Effector CD4-positive, alpha-beta T cell (primary cell): ENCODE measurements at places on chromosomes 16 and 17.

DNA sequence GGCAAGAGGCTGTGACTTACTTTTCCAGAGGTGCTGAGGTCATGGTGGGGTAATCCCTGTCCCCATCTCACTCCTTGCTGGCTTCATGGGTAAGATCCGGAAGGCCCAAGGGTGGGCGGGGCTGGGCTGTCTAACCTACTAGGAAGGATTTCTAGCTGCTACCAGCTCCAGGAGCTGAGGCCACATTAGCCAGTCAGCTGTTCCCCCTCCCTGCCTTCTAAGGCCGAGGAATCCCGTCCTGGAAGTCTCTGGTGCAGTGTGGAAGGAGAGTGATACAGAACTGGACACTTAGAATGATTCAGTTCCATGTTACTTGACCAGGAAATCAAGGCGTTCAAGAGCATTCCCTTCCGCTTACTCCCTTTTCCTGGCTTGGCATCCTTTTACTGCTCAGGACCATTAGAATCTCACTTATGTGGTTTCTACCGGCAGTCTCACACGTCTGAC, 8.9 kb downstream of the GNGT2 start:
- no peak for DNase-seq

DNA sequence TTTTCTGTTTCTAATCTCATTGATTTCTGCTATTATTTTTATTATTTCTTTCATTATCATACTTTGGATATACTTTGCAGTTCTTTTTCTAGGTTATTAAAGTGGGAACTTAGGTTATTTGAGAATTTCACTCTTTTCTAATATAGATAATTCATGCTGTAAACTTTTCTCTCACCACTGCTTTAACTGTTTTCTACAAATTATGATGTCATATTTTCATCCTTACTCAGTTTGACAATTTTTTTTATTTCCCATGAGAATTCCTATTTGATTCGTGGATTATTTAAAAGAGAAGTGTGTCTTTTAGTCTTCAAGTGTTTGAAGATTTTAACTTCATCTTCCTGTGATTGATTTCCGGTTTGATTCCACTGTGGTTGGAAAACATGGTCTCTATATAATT, 336.8 kb upstream of the SALL1 start:
- no peak for DNase-seq

DNA sequence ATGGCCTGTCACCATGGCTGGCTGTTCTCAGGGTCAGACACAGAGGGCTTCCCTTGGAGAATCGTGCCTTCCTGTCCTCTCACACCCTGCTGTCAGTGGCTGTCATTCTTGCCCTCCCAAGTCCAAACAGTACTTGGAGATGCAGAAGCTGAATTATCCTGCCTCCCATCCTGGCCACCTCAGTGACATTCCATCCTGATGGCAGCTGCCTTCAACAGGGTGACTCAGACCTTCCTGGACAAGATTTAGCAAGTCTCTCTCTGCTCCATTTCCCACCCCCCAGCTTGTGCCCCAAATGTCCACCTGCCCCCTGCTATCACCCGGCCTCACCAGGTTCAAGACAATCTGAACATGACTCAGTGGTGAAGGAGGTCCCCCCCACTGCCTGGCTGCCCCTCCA, 4.8 kb upstream of the KRT36 start:
- DNase-seq: no peak

DNA sequence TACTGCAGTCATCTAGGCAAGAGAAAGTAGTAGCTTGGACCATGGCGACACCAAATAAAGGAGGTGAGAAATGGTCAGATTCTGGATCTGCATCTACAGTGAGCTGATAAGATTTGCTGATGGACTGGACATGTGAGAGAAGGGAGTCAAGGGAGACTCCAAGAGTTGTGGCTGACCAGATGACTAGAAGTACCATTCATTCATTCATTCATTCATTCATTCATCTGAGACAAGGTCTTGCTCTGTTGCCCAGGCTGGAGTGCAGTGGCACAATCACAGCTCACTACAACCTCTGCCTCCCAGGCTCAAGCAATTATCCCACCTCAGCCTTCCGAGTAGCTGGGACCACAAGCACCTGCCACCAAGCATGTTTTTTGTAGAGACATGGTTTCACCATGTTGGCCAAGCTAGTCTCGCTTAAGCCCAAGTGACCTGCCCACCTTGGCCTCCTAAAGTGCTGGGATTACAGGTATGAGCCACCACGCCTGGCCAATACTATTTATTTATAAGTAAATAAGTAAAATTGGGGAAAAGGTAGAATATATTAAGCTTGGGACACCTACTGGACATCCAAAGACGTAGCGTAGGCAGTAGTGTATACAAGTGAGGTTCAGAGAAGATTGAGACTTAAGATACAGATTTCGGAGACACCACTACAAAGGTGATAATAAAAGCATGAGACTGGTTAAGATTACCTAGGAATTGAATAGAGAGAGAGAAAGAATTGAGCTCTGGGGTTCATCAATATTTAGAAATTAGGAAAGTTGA, 15.7 kb upstream of the RNF43 start:
- DNase-seq: no peak
